ENCODE measurements at places on chromosomes 12 and 14. TPM values are rescaled to one million over a fixed set of nuclear protein-coding genes. Genes with fewer than 3 reads are reported as not detected.

The TPPP2 gene
- not detected for polyA plus RNA-seq

The RASSF9 gene
- polyA plus RNA-seq = not detected

The FAIM2 gene
- 0.01 TPM for polyA plus RNA-seq

The IGFBP6 gene
- polyA plus RNA-seq = 2.4 TPM

The ACVRL1 gene
- polyA plus RNA-seq = 0.42 TPM

The IL23A gene
- 29.3 TPM for polyA plus RNA-seq

The MGST1 gene
- 74.9 TPM for polyA plus RNA-seq

The LYZ gene
- polyA plus RNA-seq = 27.2 TPM

The ARHGDIB gene
- 90.4 TPM for polyA plus RNA-seq

The ACSS3 gene
- not detected for polyA plus RNA-seq

The KCNH3 gene
- not detected for polyA plus RNA-seq

The SERPINA9 gene
- not detected for polyA plus RNA-seq

The NPAS3 gene
- polyA plus RNA-seq = 0.04 TPM

The ANG gene
- polyA plus RNA-seq = not detected

The LRTM2 gene
- not detected for polyA plus RNA-seq

The PPP2R5E gene
- 9.0 TPM for polyA plus RNA-seq

The GPR135 gene
- 1.6 TPM for polyA plus RNA-seq

The SIRT4 gene
- polyA plus RNA-seq = 3.2 TPM

The TPI1 gene
- 764 TPM for polyA plus RNA-seq

The SSTR1 gene
- polyA plus RNA-seq = not detected

The SLC5A8 gene
- not detected for polyA plus RNA-seq
